ENCODE measurements at places on chromosomes 2 and 18.

GRCh38 chr2:36404754-36405153, 49.2 kb downstream of the CRIM1 start:
- DNase-seq, result no peak

- no peak for DNase-seq
These were observed 106.7 kb downstream of the DTNB start for GRCh38 chr2:25566694-25567093.

DNA sequence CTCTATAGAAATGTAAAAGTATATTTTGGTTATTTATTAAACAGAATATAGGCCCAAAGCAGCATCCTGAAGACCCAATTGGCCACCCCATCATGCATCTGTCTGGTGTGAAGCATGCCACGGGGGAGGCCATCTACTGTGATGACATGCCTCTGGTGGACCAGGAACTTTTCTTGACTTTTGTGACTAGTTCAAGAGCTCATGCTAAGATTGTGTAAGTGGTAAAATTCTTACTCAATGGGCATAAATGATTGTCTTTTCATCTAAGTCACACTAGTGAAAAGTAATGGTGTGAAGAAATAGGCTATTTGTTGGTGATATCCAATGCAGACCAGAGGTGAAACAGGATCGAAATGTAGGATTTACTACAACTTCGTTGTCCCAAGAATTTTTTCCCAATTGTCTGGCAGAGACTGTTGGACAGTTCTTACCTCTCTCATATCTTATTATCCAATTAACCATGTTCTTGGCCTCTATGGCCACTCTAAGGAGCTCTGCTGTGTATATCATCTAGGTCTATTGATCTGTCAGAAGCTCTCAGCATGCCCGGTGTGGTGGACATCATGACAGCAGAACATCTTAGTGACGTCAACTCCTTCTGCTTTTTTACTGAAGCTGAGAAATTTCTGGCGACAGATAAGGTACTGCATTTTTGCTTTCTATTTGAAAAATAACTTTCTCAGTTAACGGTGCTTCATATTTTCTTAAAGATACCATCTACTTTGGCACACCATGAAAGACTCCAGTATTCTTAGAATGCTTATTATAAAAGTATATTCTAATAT, 35.0 kb downstream of the AOX1 start:
- no peak for DNase-seq

DNA sequence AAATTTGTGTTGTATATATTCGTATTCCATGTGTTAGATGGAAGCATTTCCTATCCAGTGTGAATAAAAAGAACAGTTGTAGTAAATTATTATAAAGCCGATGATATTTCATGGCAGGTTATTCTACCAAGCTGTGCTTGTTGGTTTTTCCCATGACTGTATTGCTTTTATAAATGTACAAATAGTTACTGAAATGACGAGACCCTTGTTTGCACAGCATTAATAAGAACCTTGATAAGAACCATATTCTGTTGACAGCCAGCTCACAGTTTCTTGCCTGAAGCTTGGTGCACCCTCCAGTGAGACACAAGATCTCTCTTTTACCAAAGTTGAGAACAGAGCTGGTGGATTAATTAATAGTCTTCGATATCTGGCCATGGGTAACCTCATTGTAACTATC, 138.8 kb downstream of the GFPT1 start:
- no peak for DNase-seq

DNA sequence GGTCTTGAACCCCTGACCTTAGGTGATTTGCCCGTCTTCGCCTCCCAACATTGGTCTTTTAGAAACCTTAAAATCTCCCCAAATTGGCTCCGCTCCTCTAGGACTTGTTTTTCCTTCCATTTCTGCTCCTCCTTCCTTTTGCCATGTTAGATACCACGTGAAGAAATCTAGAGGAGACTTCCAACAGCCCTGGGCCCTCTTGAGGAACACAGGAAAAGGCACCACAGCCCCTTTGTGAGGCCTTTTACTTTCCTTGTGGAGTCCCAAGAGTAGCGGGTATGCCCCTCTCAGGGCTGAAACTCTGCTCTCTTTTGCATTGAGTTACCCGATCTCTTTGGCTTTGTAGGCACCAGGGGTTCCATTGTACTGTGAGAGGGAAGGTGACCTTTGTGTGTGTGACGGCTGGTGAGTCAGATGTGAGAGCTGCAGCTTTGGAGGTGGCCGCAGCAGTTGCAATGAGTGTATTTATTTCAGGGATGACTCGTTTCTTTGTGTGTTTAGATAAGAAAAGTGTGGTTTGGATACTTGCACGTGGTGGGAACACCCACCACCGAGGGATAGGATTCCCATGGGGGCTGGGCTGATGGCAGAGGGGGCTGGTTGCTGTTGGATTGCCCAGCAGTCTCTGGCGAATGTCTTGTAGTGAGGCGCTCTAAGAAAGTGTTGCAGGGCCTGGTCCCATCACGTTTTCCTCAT, 218.4 kb upstream of the HS6ST1 start:
- DNase-seq, result peak; percentile 27

DNA sequence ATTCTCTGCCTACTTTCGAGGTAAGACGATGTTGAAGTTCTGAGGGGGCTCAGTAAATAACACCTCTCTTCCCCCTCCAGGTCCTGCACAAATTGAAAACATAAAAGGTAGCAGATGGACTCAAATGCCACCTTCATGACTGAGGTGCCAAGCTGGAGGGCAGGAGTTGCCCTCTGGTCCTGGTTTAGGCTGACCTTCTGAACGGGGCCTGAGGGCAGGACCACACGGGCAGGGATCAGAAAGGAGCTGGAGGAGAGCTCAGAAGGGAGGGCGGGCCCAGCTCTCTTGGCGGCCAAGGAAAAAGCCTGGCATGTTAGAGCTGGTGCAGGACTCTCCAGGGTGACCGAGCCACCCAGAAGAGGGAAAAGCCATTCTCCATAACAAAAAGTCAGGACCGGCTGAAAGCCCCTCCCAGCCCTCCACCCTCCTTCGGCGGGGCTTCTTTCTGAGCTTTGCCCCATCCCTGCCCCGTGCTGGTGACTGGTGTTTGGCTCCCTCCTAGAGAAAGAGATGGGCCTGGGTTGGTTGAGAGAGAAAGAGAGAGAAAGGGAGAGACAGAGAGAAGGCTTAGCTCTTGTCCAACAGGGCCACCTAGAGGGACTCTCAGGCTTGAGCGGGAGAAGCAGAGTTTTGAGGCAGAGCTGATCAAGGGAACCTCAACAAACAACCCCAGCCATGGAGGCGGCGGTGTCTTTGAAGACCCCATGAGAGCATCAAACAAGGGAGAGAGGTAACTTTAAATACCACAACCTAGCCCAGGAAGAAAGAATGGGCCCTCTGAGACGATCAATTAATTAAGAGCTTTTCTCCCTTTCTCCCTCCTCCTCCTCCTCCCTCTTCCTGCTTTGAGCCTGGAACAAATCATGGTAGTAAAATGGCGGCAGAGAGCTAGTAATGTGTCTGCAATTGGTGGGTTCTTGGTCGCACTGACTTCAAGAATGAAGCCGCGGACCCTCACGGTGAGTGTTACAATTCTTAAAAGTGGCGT, 50.8 kb downstream of the WIPF1 start:
- DNase-seq, result no peak

GRCh38 chr2:234676783-234677450, 180.0 kb upstream of the ARL4C start:
- no peak for DNase-seq

DNA sequence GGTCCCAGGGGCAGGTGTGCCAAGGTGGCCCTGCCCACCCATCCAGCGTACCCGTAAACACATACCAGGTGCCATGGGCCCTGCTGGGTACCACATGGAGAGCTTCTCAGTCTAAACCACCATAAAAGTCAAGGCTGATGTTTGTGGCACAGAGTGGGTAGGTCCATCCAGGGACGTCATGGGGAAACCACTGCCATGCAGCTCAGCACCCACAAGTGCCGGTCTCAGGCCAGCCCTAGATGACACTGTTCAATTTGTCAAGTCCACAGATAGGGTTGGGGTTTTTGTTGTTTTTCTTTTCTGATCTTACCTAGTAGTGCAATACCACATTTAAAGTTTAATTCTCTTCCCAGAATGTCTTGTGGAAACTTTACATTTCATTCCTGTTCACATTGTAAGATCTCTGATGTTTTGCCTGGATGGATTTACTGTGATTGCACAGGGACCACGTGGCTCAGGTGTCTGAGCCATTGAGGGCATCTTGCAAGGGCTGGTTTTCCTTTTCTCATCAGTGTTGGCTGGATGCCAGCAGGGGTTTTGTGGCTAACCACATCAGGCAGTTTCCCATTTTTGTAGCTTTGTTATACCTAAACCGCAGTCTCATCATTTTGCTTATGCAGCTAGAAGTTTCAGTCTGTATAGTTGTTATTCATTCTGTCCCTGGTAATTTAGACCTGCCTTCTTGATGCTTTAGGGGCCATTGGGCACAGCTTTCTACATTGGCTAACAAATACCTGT, 64.7 kb downstream of the STK25 start:
- no peak for DNase-seq

DNA sequence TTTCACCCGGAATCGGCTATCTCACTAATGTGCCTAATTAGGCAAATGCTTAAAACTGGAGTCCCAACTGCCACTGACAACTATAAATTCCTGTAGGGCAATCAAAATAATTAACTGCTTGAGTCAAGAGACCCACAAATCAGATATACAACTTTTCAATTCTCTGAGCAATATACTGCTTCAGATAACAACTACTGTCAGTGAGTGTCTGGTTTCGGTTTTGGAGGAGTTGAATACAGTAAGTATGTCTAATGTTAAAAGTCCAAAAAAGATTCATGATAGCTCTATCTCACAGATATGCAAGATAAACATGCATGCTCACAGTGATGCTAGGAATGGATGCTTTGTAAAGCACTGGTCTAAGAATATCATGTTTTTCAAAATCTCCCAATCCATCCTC, 283.3 kb downstream of the NRXN1 start:
- DNase-seq, result no peak

- no peak for DNase-seq
These were observed 47.5 kb upstream of the ACYP2 start for GRCh38 chr2:54067851-54068375.

DNA sequence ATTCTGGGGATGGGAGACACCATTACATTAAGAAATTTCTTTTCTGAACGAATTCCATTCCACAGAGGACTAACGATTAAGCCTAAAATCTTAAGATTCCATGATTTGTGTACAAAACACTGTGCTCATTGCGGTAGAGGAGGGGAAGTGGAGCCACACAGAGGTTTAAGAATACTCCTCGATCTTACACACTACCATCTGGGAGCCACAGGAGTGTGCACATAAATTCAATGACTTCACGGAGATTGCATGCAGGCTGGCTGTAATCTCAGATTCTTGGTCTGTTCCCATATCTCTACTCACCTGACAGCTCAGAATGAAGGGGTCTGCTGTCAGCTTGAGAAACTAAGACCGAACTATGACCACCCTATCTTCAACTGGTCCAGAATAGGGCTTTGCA, 762 bp downstream of the VPS4B start:
- DNase-seq, result no peak

DNA sequence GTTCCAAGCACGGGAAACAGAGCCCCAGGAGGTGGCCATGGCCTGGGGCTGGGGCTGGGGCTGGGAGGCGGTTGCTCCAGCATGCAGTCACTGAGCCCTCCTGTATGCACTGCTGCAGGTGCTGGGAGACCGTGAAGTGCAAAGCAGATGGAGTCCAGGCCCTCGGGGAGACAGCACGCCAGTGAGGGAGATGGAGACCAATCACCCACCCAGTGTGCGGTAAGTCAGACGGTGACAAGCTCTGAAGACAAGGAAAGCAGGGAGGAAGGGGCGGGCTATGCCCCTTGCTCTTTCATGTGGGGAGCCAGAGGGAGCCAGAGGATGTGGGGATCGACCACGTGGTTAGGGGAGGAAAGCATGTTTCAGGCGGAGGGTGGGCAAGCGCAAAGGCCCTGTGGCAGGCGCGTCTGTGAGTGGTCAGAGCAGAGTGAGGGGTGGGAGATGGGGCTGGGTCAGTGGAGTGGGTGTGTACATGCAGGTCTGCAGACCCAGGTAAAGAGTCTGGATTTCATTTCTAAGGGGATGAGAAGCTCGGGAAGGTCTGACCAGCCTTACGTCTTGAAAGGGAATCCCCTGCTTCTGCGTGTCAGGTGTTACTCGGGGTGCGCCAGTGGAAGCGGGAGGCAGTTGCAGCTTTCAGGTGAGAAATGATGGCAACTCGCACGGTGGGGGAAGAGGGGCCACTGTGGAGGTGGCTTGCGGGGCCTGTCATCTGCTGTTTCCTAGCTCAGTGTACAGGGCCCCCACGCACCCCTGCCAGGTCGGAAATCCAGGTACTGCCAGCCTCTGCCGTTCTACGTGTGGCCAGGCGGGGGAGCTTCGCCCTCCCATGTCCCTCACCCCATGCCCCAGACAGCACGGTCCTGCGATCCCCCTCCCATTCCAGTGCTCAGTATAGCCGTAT, 19.4 kb downstream of the RRM2 start:
- DNase-seq, result peak; percentile 58

GRCh38 chr2:70125498-70125898, 38.2 kb downstream of the PCBP1 start:
- DNase-seq, result no peak

- DNase-seq, result no peak
These were observed 1211.9 kb upstream of the NXPH2 start for GRCh38 chr2:139992078-139992477.

DNA sequence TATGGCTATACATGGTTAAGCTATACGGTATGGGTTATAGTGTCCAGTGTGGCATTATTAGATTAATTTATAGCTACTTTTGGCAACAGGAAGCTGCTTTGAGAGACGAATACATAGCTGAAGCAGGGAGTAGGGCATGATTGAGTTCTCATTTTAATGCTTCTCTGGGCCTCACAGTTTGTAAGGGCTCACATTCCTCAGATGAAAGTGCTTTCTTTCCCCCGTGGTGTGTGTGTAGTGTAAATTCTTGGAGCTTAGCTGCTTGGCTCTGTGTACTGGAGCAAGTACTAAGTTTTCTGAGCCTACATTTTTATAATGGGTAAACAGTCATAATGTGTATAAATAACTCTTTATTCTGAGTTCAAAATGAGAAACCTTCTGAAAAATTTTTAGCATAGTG, 173.7 kb downstream of the PTPRM start:
- no peak for DNase-seq

DNA sequence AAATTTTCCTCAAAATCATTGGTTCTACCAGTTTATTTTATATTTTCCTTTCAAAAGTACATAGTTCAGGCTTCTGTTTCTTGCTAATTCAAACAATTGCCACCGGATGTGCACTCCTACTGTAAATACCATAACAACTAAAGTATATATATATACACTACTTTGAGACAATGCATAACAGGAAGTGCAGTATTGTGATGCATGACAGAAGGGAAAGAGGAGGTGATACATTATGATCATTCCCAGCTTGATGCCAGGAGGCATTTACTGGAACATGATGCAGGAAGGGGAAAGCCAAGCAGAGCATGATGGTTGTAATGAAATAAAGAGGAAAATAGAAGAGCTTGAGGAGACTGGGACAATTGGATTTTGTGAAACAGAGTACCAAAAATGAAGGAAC, 215.2 kb upstream of the NT5C1B start:
- DNase-seq, result no peak

GRCh38 chr18:58605027-58606020, 23.6 kb downstream of the ALPK2 start:
- no peak for DNase-seq

- DNase-seq, result no peak
These were observed 102.2 kb downstream of the SOS1 start for GRCh38 chr2:39018638-39019037.

GRCh38 chr2:238242731-238243495, 3.1 kb upstream of the HES6 start:
- DNase-seq, result no peak

GRCh38 chr18:49697757-49698524, 115.4 kb downstream of the ACAA2 start:
- DNase-seq, result no peak

- DNase-seq, result no peak
These were observed 104.8 kb downstream of the LBH start for GRCh38 chr2:30336084-30336483.

GRCh38 chr2:186629250-186629996, 39.6 kb downstream of the ITGAV start:
- no peak for DNase-seq
